ENCODE measurements at places on chromosomes 11 and 22.
A peak's percentile ranks its signal among the peaks of the same experiment; 100 is the strongest.

GRCh38 chr11:67646535-67647336 lies 3.8 kb downstream of the ACY3 start:
- DNase-seq = peak; percentile 50

GRCh38 chr11:60336767-60337391 lies 9.8 kb downstream of the MS4A6E start:
- no peak for DNase-seq

- DNase-seq = no peak
Observed at GRCh38 chr22:24066865-24067264, 55.8 kb downstream of the CABIN1 start.

DNA sequence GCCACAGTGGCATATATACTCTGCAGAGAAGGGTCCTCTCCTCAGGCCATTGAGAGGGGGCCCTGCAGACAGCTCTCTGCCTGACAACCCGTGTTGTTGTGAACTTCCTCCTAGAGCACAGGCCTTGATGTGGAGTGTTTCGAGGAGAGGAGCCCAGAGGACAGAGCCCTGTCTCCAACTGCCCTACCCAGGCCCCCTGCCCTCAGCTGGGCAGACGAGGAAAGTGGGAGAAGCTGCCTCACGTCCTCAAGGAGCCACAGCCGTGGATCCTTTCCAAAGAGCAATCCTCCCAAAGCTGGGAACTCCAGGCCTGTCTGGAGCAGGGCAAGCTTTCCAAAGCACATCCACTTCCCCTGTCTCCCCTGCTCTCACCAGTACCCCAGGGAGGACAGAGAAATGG lies 10.7 kb downstream of the LMO1 start:
- no peak for DNase-seq

- no peak for DNase-seq
Observed at GRCh38 chr11:132410383-132410782, 1040.0 kb downstream of the NTM start.

DNA sequence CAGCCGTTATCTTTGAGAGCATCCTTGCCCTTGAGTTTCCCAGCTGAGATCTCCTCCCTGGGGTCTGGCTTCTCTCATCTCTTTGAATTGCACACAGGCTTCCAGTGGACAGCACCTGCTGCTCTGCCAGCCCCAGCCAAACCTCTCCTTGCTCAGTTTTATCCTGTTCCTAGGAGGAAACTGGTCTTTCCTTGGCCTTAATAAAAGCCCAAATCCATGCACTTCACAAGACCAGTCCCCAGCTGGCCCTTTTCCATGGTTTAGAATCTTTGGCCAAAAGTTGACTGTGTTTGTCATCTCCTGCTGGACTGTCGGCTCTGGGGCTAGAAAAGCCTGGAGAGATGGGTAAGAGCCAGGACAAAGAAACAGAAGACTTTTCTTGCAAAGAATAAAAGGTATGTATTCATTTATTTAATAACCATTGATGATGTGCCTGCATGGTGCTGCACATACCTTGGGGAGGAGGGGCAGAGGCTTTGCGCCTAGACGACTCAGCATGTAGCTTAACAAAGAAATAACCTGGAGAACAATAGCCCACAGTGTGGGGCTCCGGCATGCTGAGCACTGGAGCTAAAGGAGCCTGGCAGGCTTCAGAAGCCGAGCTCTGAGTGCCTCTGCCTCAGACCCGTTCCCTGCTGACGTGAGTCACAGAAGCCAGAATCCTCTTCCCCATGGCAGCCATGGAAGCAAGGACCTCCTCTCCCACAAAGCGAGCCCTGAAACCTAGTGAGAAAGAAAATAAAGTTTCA lies 319.3 kb upstream of the B3GAT1 start:
- DNase-seq = no peak

DNA sequence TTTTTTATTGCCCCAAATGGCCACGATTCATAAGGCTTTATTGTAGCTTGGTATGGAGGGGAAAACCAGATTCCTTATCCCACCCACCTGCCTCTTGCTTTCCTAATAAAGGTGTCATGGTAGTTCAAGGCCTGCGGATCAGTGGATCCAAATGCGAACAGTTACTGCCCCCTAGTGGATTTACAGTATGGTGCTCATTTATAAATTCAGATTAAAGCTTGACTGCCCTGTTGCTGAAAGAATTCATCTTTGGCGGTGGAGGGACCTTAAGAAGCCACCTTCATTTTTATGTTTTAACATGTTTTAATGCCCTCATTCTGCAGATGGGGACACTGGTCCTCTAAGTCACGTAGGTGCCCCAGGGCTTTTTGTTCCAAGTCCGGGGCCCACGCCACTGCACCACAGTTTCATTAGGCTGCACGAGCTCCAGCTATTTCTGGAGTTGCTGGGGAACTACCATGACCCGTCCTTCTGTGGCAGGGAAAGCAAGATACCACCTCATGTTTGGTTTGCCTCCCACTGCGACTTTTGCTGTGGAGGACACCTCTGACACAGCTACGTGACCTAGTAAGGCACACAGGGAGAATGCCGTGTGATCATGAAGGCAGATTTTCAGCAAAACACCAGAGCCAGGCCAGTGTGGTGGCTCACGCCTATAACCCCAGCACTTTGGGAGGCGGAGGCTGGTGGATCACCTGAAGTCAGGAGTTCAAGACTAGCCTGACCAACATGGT lies 15.6 kb upstream of the INCENP start:
- peak; percentile 74 for DNase-seq

DNA sequence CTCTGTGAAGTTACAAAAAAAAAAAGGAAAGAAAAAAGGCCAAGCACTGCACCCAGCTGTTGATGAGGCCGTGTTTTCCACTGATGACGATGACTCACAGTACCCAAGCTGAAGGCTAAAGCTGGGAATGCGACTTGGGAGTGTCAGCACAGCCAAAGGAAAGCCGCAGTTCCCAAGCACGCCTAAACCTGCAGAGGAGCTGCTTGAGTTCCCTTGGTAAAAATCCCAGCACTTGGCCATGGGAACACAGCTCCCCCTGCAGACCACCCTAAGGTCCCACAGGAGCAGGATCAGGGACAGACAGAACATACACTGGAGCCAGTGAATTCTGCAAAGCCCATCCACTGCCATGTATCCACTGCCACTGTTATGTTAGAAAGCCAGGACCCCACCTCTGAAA lies 39.9 kb downstream of the SERGEF start:
- no peak for DNase-seq

GRCh38 chr11:122659676-122660554 lies 4.4 kb downstream of the UBASH3B start:
- DNase-seq = no peak

- no peak for DNase-seq
Observed at GRCh38 chr11:709109-709997, 3.3 kb downstream of the EPS8L2 start.

DNA sequence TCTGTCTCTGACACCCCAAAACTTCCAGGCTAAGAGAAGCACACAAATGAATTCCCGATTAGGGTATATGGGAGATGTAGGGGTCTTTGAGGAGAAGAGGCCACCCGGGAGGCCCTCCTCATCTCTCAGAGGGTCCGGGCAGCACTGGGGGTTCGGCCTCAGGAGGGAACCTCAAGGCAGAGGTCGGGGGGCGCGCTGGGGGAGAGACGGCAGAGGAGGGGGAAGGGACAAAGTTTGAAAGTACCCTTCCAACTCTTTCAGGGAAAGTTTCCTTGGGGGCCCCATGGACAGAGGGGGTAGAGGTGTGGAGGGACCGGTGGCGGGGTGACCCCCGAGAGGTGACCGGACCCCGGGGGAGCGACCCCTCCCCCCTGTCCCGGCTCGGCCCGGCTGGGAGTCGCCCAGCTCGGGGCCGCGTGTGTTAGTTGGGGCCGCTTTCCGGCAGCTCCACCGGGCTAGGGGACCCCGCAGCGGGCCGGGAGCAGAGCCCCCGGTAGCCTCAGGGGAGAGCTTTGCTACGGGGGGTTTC lies 3.3 kb upstream of the GCAT start:
- no peak for DNase-seq

DNA sequence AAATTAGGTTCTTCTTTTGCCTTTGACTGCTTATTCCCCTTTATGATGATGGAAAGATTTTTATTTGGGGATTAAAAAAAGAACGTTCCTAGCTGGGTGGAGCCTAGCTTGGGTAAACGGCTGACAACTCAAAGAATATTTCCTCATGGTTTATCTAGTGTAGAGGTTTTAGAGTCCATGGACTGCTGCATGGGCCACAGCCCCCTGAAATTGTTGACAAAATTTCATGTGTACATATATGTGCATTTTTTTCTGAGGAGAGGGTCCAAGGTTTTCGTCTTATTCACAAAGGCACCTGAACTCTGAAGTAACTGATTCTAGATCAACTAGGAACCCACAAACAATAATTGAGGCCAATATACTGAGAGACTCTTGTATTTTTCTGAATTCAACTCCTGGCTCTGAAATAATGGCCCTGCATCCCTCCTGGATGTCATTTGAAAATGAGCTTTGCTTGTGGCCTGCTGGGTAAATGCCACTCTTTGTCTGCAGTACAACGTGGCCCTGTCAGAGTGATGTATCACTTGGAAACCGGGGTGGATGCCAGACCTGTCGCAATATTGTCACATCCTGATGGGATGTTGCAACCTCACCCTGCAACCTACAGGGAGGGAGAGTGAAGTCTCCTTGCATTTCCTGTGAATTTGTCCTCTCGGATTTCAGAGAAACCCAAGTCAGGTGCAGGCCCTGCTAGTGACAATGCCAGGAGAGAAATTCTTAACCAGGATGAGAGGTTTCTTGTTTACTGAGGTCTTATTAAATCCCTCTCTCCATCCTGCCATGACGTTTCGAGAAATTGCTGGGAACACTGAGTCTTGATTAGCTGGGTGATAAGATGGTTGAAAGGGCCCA lies 33.8 kb downstream of the EHF start:
- no peak for DNase-seq

- DNase-seq = no peak
Observed at GRCh38 chr11:20644360-20644759, 25.0 kb upstream of the NELL1 start.

- no peak for DNase-seq
Observed at GRCh38 chr11:122165607-122166371, 49.8 kb upstream of the BLID start.

- DNase-seq = no peak
Observed at GRCh38 chr22:19385221-19385906, 46.2 kb downstream of the HIRA start.

GRCh38 chr11:12473381-12473780 lies 96.0 kb downstream of the PARVA start:
- no peak for DNase-seq

GRCh38 chr22:25888399-25889054 lies 146.5 kb downstream of the MYO18B start:
- no peak for DNase-seq

DNA sequence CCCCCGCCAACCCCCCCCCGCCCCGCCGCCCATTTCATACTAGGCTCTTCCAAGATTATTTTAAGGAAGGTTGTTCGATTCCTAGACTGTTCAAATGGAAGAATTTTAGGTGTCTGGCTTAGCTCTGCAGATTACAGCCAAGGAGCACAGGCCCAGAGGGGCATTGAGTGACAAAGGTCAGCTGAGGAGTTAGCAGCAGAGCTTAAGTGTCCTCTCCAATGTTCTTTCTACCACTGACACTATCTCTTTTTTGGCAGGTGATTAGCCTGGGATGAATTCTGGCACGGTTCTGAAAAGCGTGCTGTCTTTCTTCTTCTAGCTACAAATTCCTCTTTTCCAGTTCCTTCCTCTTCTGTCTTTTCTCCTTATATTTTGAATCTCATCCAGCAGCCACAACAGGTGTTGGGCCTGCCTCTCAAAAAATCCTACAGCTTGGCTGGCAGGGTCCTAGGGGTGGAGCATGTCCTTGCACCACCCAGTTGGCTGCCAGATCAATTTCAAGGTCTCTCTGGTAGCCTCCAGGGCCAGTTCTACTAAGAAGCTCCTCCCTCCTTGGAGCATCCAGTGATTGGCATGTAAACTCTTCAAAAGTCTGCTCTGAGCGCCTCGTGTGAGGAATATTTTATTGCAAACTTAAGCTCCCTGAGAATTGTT lies 23.0 kb downstream of the KCNE3 start:
- no peak for DNase-seq

DNA sequence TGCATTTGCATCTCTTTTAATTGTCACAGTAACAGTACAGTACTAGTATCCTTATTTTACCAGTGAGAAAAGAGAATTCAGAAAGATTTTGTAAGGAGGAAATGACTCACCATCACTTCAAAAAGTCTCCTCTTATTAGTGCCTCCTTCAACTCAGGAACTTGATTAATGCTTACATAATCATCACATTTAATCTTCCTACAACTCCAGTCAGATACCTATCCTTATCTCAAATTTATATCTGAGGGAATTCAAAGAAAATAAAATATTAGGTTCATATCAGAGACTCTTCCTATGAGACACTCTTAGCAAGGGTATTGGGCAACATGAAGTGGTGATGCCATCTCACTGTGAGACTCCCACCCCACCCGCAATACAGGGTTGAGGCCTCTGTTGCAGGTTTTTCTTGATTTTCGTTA lies 26.1 kb upstream of the CTSC start:
- DNase-seq = no peak

DNA sequence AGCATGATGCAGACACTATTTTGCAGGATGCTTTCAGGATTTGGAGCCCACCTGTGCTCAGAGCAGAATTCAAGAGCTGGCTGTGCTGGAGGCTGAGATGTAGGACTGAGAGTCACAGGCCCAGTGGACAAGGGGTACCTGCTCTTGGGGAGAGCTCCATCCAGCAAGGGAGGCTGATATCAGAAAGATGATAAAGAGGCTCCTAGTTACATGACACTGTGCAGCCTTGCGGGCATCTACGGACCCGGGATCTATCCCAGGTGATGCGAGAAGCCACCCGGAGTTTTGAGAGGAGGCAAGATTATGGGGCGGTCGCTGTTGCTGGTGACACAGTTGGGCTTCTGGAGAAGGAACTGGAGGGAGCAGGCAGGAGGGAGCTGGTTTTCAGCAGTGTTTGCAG lies 579.0 kb downstream of the TBC1D22A start:
- no peak for DNase-seq

DNA sequence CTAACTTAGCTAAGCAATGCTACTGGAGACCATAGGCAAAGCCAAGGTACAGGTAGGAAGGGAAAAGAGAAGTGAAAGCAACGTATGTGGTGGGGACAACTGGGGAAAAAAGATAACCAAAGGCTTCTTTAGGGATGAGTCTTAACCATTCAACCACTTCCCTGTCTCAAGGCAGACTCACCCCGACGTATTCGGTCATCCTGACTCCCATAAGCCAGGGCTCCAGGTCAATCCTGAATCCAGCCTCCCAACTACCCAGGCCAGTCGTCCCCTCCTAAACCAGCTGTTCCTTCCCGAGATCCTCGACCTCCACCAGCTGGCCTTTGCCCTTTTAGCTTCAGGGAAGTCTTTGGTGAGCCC lies 330 bp downstream of the ACP2 start:
- DNase-seq = no peak

- no peak for DNase-seq
Observed at GRCh38 chr11:8544807-8545206, 49.2 kb downstream of the STK33 start.

DNA sequence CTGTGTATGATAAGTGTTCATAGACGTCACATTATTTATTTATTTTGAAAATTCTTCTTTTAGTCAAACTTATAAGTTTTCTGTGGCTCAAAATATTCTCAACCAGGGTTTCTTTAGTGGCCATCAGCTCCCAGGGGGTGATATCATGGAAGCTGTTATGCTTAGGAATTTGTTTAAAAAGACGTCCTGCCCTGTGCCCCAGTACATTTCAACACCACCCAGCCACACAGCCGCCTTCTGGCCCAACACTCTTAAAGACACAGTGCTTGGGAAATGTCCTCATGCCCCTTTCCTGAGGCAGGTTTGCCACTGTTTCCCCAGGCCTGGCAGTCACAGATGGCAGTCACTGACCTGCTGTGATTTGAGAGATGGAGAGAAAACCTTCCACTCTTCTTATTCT lies 19.9 kb downstream of the TSKU start:
- DNase-seq = no peak

- DNase-seq = no peak
Observed at GRCh38 chr11:11513422-11513821, 108.4 kb downstream of the GALNT18 start.

All from CD4-positive, alpha-beta T cell treated with Interleukin-1 beta for 1 hour (primary cell).